ENCODE measurements at places on chromosomes 5 and 9.

DNA sequence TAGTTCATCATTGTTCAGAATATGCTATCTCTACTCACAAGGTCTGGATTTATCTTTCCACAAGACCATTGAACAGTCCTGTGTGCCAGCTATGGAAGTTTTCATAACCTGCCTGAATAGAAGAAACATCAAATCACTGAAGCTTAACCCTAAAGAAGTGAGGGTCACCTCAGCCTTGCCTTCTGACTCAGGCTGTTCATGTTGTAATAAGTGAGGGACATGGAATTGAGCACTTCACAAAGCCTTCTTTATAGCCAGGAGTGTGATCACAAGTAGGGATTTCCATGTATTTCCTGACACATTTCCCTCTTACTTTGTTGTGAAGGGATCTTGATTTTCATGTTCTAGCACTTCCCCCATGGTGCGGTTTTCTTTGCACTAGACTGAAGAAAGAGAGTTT lies 577.5 kb upstream of the WWC1 start:
- no peak for DNase-seq

- DNase-seq: no peak
Observed at GRCh38 chr5:1359713-1360112, 14.8 kb upstream of the CLPTM1L start.

DNA sequence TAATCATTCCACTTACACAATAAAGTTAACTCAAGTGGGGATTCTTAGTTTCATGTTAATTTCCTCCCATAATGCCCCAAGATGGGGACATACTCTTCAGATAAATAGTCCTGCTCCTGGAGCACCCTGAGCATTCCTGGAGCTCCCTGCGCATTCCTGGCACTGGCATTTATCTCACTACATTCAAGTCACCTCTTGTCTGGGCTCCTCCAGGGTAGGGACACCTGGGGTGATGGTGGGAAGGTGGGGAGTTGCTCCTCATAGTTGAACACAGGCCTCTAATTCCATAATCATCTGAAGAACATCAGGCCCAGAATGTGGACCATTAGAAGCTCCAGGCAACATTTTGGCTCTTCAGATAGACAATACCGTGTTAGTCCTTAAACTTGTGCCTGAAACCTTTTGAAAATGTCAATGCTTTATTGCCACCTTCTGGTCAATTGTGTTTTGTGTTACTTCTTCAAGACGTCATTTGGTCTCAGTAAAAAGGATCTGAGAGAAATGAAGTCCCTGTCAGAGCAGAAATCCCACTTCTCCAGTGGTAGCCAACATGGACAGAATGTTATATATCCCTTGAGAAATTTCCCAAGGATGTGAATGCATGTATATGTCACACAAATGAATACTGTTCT lies 14.2 kb upstream of the AGGF1 start:
- DNase-seq: no peak

- DNase-seq: no peak
Observed at GRCh38 chr5:129945028-129945427, 40.8 kb downstream of the CHSY3 start.

DNA sequence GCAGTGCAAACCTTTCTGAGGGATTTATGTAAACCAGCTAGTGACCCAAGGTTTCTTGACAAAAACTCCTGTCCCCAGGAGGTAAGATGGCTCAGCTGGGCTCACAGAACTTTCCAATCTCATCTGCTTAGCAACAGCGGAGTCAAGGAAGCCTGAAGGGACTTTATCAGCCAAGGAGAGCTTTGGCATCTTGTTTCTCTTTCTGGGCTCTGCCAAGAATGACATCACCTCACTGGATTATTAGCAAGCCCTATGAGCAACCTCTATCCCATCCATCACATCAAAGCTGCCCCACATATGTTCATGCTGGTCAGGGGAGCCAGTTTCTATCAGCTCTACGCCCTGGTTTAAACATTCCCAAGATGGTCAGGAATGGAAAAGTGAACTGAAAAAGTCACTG lies 461.3 kb downstream of the ENC1 start:
- DNase-seq: no peak

GRCh38 chr5:57437976-57438805 lies 44.4 kb downstream of the ACTBL2 start:
- DNase-seq: no peak

Data from esophagus squamous epithelium (tissue), 5 donors.